ENCODE measurements at places on chromosomes 5 and 9. TPM values are rescaled to one million over a fixed set of nuclear protein-coding genes. Genes with fewer than 3 reads are reported as not detected.
A peak's percentile ranks its signal among the peaks of the same experiment; 100 is the strongest.

- H3K4me1 ChIP-seq, result no peaks in the 10 kb centered on the region
- no peaks in the 10 kb centered on the region for H3K27me3 ChIP-seq
- H3K36me3 ChIP-seq, result no peaks in the 10 kb centered on the region
- H3K4me3 ChIP-seq, result no peak overlapping the region
- DNase-seq, result no peak
These were observed 25.6 kb downstream of the PDZD2 start for GRCh38 chr5:31664566-31664965.

- H3K36me3 ChIP-seq, result no peaks in the 10 kb centered on the region
- DNase-seq, result no peak
- no peak overlapping the region for H3K4me3 ChIP-seq
These were observed 38.1 kb downstream of the MRPS27 start for GRCh38 chr5:72281764-72282499.

DNA sequence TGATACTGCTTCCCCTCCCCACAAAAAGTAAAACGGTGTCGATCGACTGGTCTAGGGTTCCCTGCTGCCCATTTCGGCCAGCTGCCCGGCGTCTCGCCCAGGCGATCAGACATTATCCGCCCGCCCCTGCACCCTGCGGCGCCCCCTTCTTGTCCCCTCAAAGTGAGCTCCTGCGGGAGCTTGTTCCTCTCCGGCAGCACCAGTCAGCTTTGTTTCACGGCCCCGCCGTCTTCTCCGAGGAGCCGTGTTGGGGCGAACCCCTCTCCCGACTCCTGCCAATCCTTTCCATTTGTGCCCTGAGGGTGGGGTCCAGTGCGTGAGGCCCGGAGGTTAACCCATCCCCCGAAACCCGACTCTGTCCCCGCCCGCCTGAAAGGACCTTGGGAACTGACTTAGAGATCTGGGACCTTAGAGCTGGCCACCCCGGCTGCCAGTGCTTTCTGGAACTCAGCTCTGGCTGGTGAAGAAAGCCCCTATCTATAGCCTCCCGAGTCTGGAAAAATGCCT lies 518 bp downstream of the UBE2B start:
- H3K27ac ChIP-seq, result peak overlapping the region; percentile 100

- H3K4me3 ChIP-seq, result no peak overlapping the region
- no peak for DNase-seq
- H3K4me1 ChIP-seq, result no peaks in the 10 kb centered on the region
These were observed 60.4 kb upstream of the SMIM23 start for GRCh38 chr5:171725205-171725601.

DNA sequence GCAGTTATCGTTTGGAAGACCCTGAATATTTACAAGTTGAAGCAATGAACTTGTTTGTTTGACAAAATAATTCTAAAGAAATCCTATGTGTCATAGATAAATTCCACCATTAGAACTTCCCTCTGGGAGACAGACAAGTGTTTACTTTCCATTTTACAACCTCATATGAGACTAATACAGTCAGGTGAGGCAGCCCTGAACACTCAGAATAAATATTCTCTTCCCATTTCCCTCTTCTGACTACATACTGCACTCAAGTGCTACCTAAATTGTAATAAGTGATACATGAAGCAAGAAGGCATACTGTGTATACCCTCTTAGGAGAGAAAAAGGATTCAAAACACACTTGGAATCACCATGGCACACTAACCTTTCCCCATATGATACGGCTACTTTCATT lies 6.8 kb downstream of the RASEF start:
- H3K27me3 ChIP-seq, result no peaks in the 10 kb centered on the region
- no peak overlapping the region for H3K27ac ChIP-seq
- no peaks in the 10 kb centered on the region for H3K36me3 ChIP-seq

- DNase-seq, result no peak
- no peaks in the 10 kb centered on the region for H3K4me1 ChIP-seq
These were observed 47.3 kb upstream of the SLC30A5 start for GRCh38 chr5:69046375-69046957.

GRCh38 chr9:11199335-11199734 lies 586.5 kb upstream of the PTPRD start:
- H3K4me1 ChIP-seq, result no peaks in the 10 kb centered on the region
- H3K36me3 ChIP-seq, result no peaks in the 10 kb centered on the region

DNA sequence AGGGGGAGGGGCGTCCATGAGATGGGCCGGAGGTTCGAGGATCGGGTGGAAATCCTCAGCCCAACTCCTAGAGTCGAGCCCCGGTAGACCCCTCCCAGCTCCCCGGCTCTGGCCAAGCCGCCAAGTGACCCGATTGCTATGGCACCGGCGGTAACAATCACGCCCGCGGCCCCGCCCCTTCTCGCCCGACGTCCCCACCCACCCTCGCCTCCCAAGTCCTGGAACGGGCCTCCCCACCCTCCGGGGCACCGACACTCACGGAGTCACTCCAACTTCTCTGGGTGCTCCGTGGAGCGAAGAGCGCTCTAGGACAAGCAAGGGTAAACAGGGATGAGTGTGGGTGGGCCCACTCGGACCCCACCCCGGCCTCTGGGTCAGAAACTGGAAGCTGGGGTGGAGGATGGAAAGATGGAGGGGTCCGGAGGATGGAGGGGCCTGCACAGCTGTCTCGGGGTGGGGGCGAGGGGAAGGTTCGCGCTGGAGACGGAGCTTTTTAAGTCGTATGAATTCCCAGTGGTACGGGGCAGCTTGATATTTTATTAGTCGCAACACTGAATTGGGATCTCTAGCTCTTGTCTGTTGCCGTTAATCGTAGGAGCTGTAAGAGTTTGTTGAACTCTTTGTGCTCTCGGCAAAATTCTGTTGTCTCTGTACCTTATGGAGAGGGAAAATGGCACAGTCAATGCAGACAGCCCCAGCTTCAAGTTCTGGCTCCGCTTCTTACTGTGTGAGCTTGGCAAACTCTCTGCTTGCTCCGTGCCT lies at the start of gene SPACA9:
SPACA9 (plus strand) TSS at position 204 of the 762 bp plus-strand sequence. CDS start 5,050 bp downstream, outside the sequence.
- H3K4me3 ChIP-seq, result peak within 1 kb of the TSS; percentile 98
- peak within 1 kb of the TSS; percentile 74 for H3K27ac ChIP-seq
- H3K36me3 ChIP-seq, result no peaks in the 10 kb centered on the region
- no peak for DNase-seq
- H3K27me3 ChIP-seq, result no peaks in the 10 kb centered on the region
- no peaks in the 10 kb centered on the region for H3K4me1 ChIP-seq

DNA sequence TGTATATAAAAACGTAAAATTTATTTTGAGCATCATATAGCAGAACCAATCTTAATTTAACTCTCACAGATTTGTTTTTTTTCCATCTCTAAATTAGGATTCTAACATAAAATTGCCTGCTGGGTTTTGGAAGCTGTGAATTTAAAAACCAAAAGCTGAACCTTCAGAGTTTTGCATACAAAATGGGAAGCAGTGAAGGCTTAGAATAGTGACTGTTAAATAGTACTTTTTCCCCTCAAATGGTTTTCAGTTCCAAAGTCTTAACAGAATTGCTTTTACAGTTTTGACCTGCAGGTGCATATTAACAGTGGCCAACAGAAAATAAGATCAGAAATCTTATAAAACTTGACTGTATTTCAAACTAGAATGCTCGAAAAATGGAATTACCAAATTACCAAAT lies 55.1 kb upstream of the LVRN start:
- H3K4me3 ChIP-seq, result no peak overlapping the region
- no peaks in the 10 kb centered on the region for H3K27me3 ChIP-seq
- no peaks in the 10 kb centered on the region for H3K36me3 ChIP-seq
- H3K4me1 ChIP-seq, result no peaks in the 10 kb centered on the region
- no peak for DNase-seq

Gene CLPTM1L
- 67.6 TPM for total RNA-seq

Gene TMEM171
- total RNA-seq, result not detected

All from naive thymus-derived CD4-positive, alpha-beta T cell (primary cell).